ENCODE measurements at places on chromosomes 16 and 17. TPM values are rescaled to one million over a fixed set of nuclear protein-coding genes. Genes with fewer than 3 reads are reported as not detected.

GRCh38 chr16:1075546-1075945, 3.0 kb downstream of the SSTR5 start:
- no peak for DNase-seq

DNA sequence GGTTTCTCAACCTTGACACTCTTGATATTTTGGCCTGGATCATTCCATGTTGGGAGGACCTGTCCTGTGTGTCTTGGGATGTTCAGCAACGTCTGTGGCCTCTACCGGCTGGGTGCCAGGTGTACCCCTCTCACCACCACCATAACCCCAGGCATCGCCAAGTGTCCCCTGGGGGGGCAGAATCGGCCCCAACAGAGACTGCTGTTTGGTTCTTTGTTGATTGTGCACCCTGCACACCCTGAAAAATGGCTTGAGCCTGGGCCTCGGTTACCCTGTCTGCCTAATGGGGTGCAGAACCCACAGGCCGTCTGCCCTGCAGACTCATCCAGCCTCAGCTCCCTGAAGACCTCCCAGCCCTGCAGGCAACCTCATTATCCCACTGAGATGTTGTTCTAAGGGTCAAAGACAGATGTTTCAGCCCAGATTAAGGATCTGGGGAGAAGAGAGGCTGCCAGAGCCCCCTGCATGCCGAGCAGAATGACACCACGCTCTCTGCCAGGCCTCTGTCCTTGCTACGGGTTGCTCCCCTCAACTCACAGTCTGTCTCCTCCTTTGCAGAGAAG, 9.2 kb downstream of the CACNG1 start:
- no peak for DNase-seq

GRCh38 chr17:62882284-62882683, 74.2 kb upstream of the MARCHF10 start:
- DNase-seq: no peak

DNA sequence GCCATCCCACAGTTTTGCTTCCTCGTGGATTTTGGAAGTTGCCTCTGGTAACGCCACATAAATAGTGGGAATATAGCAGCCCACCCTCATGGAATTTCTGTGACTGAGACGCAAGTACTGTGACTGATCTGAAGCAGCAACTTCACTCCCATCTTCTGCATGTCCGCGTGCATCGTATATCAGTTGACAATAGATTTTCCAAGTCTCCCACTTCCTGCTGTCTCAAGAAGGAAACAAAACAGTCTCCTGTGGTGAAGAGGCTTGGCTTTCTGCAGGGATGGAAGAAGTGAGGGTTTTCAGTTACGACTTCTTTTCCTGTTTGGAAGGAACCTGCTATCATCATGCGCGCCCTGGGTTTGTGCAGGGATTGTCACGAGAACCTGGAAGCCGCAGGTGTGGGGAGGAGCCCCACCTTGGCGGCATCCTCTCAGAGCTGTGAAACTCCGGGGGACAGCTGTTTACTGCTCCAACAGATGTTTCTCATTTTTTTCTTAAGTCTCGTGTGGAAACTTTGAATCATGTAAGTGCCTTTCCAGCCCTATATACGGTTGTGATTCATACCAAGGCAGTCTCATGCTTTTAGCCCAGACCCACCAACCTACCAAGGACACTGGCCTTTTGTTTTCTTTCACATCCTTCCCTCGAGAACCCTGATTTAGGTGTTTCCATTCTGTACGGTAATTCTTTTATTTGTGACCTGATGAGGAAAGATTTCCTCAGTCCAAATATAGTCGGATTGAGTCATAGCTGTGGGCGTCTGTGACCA, 57.5 kb downstream of the WIPI1 start:
- DNase-seq: no peak

RPRML gene
- not detected for total RNA-seq

GRCh38 chr16:23254338-23254737, 47.8 kb upstream of the SCNN1B start:
- DNase-seq: no peak

CDH8 gene
- total RNA-seq: not detected

KIF2B gene
- total RNA-seq: not detected

ZNF23 gene
- 3.8 TPM for total RNA-seq

ERAL1 gene
- 21.6 TPM for total RNA-seq

DNA sequence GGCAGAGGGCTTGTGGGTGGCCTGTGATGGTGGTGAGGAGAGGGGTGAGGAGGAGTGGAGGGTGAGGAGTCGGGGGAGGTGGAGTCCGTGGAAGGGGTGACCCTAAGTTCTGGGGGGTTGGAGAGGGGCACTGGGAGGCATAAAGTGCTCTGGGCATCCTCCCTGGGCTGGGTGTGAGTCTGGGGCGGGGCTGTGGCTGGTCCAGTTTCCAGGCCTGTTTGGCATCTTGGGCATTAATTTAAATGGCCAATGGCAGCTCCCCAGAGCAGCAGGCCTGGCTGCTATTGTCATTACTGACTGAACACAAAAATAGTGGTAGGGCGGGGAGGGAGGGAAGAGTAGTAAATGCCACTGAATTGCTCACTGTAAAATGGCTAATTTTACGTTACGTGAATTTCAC, 7.7 kb upstream of the ARHGAP23 start:
- no peak for DNase-seq

DNA sequence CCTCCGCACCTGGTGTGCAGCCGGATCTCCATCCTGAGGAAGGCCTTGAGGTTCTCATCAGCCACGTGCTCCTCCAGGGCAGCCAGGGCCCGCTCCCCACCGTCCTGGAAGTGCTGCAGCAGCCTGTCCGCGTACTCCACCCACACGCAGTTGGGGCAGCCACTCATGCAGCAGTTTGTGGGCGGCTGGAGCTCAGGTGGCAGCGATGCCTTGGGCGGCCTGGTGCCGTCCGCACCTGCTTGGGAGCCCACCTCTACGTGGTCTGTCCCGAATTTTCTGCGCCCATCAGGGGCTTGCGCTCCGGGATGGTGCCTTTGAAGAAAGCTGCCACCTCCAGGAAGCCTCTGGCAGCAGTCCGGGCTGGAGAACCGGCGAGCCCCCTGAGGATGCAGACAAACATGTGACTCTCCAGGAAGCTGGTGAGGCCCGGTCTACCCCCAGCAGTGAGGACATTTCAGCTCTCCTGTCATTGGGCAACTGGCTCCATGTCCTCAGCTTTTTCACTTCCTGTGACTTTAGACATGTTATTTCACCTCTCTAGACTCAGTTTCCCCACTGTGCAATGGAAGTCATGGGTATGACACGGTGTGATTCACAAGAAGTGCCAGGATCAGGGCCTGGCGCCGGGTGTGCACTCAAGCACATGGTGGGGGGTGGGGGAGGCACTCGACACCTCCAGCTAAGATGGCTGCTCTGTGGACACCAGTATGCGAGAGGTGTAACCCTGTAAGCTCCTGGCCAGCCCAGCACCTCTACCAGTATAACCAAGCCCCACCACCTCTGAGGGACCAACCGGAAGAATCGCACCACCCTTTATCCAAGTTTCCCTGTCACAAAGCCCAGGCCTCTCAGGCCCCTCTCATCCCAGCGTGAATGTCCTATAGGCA, 957 bp downstream of the OXLD1 start:
- no peak for DNase-seq

DNA sequence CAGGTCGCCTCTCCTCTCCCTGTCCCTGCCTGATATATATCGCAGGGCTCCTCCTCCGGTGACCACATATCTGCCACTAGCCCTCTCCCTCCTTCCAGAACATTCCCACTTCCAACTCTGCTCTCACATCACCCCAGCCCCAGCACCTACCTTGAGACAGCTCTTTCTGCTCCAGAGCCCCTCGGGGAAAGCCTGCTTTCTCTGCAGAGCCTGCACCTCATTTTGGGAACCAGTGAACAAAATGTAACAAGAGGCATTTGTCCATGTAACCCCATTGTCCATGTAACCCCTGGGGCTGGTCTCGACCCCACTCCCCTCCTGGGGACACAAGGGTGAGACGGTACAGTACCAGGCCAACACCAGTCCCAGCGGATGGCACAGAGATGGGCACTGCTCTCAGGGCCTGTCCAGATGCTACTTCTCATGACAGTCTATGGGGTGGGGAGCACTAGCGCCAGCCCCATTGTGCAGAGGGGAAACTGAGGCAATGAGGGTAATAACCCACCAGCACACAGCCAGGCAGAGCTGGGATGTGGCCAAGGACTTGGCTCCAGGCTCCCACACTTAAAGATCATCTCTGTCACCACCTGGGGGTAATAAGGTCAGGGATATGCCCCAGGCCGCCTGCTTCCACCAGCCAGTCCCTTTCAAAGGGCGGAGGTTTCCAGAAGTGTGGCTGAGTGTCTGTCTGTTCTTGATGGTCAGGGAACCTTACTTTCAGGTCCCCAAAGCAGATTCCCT, 42.9 kb downstream of the TBC1D16 start:
- DNase-seq: no peak

DNA sequence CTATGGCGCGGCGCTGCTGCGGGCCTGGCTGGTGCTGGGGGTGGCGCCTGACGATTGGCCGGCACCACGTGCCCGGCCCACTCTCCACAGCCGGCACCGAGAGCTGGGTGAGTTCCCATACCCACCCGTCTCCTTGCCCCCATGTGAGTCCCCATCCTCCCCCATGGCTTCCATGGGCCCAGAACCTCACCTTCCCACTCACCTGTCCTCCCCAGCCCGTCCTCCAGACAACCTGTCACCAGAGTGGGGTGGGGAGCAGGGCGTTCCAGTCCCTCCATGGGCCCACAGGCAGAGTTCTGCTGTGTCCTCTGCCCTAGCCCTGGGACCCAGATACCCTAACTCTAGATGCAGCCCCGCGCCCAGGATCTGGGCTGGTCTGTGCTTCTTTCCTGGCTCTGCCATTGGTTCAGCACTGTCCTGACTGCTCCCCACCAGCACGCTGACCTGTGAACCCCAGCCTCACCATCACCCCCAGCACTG, 5.5 kb downstream of the ARMC5 start:
- DNase-seq: no peak

Measured in right lobe of liver (tissue), 6 donors.